ENCODE measurements at places on chromosomes 3 and 15.

DNA sequence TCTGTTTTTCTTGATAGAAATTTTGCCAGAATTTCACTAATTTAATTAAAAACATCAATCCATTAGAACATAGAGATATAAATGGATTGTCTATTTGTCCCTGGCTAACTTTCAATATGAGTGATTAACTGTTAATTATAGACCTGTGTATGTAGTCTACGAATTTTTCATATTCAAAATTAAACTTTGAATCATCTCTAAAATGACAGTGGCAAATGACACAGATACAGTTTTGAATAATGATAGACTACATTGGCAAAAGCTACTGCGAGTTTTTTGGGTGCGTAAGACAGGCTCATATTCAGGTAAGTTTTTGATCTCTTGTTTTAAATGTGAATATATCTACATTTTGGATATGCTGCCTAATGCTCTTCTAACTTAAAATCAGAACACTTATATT lies 86.0 kb upstream of the TBC1D5 start:
- DNase-seq = no peak

DNA sequence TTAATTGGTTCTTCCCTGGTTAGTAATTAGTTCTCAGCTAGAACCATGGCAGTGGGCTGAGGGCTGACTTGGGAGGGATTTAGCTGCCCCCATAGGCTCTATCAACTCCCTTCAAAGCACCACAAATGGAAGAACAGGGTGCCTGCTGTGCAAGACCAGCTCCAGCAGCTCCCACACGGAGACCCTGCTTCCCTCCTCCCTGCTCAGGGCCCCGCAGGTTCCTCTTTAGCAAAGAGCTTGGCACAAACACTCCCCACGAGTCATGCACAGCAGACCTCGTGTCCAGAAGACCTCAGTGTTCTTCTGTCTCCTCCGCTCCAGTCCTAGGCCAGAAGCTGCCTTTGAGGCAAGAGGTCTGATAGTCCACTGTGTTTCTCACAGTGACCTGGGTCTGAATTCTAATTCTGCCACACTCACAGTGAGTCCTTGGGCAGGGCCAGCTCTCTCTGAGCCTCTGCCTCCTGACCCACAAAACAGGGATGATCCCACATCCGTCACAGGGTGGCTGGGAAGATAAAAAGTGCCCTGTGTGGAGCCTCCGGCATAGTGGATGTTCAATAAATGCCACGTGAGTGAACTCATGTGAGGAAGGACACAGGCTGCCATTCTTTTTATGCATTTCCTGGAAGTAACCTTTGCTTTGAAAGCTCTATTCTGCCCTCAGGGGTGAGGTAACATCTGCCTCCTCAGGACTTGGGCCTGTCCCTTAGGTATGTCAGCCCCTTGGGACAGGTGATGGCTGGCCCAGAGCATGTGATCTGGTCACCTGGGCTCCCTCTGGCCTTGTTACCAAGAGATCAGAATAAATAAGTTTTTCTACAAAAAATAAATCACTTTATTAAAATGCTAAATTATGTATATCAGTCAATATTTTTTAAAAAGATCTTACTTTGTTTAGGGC lies 7.6 kb downstream of the RAB6B start:
- no peak for DNase-seq

DNA sequence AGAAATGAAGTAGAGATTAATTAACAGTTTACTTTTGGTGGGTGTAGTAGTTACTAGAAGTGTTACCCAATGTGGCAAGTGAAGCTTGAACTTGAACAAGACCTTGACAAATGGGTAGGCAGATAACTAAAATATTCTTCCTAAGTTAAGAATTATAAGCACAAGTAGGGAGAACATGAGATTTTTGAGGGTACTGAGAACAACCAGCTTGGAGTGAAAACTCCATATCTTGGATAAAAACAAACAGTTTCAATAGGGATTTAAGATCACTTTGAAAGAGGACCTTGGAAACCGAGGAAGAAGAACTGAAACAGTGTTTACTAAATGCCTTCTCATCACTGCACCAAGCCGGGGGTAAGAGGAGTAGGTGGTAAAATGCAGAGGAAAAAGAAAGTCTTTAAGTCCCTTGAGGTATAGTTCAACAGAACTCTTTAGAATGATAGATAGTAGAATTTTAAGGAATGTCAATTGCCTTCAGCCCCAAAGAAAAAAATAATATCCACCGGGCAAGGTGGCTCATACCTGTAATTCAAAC lies 496.7 kb downstream of the NAALADL2 start:
- DNase-seq = no peak

- no peak for DNase-seq
Observed at GRCh38 chr3:123412076-123412475, 36.8 kb downstream of the ADCY5 start.

- no peak for DNase-seq
Observed at GRCh38 chr3:165642761-165643420, 194.3 kb downstream of the BCHE start.

DNA sequence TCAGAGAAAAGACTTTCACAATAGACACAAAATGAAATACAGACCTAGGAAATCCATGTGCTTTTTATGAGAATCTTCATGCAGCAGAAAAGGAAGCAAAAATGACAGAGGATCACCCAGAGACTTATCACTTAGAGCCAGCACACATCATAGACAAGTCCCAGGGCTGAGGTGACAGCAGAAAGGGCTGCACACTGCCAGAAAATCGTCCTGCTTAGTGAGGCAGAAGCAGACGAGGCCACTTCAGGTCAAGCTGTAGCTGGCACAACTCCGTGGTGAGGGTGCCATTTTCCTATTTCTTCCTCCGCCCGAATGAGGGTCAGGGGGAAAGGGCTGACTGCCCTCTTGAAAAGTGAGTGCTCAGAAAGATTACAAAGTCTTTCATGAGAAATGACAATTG lies 95.9 kb upstream of the TNIK start:
- DNase-seq = no peak

DNA sequence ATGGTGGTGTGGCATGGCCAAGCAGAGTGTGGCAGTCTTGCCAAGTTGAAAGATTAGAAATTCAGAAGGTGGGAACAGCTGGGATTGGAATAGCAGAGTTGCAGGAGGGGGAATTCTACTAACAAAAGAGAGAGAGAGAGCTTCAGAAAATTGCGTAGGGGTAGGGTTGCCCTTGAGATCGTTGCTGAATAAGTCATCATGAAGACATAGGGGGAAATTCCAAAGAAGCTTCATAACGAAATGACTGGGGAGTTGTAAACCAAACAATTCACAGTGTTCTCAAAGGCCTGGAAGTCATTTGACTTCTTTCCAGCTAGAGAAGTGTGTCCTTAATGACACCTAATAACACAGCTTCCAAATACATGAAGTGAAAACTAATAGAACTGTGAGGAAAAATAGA lies 26.3 kb upstream of the TIPARP start:
- no peak for DNase-seq

DNA sequence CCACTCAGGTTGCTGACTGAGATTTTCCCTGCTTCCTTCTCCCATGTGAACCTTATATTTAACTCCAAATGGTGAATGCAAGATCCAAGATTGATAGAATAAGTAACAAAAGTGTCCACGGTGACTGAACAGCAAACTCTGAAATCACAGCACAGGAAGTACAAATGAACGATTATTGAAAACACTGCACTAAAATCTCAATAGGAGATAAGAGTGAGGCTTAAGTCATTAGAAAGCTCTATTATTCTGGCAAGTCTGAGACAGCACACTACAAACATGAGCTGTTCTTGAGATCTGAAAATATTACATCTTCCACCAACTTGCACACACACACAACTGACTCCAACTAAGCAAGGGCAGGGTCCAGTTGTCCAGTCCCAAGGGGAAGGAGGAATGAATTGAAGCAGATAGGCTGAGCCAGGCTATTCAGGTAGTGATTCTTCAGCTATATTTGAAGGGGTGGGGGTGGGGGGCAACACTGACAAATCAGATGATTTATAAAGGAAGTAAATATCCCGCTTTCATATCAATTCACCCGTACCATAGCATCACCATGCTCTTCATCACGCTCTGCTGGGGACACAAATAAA lies 2.9 kb downstream of the ZNF385D start:
- DNase-seq = no peak

DNA sequence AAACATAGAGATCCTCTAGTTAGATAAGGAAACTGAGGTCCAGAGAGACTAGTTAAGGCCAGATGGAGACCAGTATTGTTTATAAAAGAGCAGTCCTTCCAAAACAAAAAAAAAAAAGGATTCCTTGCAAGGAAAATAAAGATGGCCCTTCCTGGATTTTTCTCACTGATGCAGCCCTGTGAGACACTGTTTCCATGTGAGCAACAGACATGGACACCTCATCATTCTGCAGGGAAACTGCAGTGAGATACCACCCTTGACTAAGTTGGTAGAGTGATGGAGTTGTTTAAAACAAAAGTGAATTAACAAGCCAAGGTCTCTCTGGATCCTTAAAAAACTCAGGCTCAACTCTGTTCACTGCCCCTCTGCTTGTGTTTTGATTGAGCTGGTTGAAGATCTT lies 65.6 kb upstream of the MYZAP start:
- no peak for DNase-seq

- DNase-seq = no peak
Observed at GRCh38 chr3:55191911-55192775, 264.3 kb upstream of the LRTM1 start.

All from stimulated activated CD4-positive, alpha-beta T cell treated with anti-CD3 and anti-CD28 coated beads, Interleukin-15, amount 100 ng/mL, for 24 hours (primary cell).